ENCODE measurements at places on chromosomes 6 and 20.

DNA sequence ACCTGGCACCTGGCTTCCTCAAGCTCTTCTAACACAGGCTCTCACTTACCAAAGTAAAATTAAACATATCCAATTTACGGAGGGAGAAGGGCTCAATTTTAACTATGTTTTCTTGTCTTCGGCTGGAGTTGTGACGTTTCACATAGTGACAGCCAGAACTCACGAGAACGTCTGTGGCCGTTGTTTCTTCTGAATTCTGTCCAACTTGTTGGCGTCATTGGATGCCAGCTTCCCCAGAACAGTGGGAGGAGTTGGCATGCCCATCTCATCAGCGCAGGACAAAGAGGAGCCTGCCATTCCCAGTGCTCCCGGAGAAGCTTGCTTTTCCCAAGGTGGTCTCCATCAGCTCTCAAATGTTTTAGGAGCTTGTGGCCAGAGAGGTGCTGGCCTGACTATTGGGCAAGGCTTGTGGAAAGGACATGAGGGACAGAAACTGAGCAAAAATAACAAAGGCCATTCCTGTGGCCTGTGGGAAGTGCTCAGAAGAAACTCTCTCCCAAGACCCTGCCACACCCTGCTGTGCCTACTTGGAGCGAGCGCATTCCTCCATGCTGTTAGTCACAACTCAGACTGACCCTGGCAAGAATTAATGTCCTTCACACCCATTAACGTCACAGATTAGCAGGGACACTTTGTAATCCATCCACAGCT, 265.4 kb upstream of the CDH4 start:
- DNase-seq = no peak

- no peak for DNase-seq
These were observed 118.6 kb downstream of the OGFRL1 start for GRCh38 chr6:71406865-71407860.

- DNase-seq = no peak
These were observed 82.5 kb upstream of the PLEKHG1 start for GRCh38 chr6:150517175-150517574.

DNA sequence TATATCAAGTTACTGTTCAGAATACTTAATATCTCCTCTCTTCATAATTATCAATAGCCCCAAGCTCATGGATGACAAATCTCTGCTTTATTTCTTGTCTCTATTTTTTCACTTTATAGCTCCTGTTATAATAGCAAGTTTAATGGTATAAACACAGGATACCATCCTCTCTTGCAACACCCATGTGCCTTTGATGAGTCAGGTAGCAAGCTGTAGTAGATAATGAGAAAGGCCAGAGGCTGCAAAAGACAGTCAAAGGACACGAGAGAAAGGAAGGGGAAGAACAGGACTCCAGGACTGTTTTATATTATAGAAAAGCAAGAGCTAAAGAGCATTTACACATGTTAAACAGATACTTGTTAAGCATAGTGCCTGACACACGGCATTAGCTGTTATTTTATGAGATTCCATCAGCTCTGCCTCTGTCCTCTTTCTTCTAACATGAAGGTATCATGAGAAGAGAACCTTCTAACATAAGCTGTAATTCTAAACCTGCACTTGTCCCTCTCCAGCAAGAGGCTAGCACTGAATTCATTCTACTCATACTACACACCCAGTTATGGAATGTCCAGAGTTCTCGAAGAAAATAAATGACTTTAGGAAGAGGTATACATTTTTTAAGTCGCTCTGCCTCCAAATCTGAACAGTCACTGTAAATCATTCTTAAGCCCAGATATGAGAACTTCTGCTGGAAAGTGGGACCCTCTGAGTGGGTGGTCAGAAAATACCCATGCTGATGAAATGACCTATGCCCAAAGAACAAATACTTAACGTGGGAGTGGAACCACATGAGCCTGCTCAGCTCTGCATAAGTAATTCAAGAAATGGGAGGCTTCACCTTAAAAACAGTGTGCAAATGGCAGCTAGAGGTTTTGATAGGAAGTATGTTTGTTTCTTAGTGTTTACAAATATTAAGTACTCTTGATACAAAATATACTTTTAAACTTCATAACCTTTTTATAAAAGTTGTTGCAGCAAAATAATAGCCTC, 45.0 kb downstream of the NT5E start:
- no peak for DNase-seq

DNA sequence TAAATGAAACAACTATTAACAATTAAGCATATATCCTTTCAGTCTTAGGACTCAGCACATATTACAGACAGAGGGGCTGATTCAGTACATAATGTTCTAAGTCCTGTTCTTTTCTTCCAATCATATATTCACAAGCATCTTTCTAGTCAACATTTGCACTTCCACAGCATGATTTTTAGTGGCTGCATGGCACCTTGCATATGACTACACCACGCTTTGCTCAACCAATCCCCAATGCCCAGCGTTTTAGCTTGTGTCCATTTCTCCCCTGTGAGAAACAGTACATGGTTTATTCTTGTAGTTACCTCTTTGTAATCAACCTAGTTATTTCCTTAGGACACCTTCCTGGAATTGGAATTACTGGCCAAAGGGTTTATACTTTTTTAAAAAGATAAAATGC, 33.2 kb downstream of the AAR2 start:
- no peak for DNase-seq

DNA sequence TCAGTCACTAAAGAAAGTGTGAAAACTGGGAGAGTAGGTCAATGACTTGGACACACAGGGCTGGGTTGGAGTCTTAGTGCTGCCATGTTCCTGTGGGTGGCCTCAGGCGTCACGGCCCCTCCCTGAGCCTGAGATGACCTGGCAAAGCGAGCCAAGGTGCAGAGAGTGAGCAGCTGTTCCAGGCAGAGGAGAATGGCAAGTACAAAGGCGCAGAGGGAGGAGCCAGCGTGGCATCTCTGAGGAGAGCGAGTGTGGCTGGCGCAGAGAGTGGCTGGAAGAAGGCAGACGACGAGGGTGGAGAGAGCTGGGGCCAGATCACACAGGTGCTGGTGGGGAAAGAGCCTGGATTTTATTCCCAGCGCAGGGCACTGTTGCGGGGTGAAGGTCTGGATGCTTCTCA, 20.6 kb upstream of the CHMP4B start:
- DNase-seq = no peak

DNA sequence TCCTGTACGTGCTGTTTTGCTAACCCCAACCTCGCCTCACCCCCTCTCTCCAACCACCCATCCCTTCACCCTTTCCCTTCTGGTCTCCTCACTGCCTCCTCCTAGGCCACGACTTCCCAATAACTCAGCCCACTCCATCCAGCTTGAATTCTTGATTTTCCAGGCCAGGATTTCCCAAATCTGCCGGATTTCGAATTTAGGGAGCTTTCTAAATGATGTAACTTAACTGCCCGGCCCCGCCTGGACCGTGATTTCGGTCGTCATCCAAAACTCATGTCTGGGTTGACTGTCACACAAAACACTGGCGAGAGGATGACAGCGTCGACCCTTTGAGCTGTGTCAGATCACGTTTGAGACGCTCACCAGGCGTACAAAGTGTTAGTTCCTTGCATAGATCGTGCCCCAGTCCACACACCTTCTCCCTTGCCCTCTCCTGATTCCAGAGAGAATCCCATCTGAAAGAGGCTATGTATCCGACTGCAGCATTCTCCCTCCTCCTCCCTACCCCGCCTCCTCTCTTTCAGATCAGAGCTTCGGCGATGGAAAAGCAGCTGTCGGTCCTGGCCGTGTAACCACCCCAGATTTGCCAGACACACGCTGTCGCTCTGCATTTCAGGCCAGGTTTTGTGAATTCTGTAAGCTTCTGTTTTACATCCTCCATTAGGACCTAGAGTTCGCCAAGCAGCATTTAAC, 168.2 kb downstream of the GPX5 start:
- DNase-seq = no peak

DNA sequence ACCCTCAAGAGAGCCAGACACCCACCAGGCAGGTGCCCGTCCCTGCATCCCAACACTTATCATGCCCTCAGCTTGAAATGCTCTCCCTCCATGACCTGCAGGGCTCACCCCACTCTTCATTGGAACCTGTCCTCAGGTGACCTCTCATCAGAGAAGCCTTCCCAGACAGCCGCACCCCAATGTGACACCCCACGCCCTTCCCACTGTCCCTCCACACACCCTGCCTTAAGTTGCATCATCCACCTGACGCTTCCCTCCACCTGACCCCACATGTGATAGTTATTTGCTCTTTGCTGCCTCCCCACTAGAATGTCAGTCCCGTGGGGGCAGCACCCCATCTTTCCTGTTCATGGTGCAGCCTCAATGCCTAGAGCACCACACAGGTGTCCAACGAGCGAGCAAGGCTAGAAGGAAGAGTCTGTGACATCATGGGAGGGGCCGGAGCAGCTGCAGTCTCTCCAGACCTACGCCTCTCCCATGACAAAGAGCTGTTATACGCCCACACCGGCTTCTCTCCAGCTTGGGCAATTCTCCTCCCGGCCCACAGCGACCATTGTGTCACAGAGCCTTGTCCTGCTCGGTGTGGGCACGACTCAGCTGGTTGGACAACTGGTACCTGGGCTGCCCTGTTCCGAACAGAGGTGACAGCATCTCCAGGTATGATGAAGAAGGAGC, 58.2 kb downstream of the NFATC2 start:
- no peak for DNase-seq

DNA sequence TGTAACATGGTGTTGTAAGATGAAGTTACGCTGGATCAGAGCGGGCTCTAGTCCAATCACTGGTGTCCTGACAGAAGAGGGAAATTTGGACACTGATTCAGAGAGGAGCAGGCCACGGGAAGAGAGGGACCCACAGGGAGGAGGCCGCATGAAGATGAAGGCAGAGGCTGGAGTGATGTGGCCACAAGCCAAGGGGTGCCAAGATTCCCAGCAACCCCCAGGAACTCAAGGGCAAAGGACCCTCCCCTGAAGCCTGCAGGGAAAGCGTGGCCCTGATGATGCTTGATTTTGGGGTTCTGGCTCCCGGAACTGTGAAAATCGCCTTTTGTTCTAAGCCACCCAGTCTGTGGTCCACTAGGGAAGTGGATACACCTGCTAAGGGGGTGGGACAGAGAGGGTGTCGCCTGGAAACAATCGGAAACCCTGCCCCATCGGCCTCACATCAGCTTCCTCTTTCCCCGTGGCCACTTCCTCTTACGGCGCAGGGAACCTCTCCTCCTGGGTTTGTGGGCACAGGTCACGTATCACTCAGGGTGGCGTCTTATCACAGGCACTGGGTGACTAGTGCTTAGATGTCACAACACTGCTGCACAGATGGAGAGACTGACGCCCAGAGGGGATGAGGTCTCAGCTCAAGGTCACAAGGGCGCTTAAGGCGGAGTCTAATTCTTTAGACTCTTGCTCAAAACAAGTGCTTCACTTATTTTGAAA, 58.0 kb downstream of the SULF2 start:
- DNase-seq = peak; percentile 40

DNA sequence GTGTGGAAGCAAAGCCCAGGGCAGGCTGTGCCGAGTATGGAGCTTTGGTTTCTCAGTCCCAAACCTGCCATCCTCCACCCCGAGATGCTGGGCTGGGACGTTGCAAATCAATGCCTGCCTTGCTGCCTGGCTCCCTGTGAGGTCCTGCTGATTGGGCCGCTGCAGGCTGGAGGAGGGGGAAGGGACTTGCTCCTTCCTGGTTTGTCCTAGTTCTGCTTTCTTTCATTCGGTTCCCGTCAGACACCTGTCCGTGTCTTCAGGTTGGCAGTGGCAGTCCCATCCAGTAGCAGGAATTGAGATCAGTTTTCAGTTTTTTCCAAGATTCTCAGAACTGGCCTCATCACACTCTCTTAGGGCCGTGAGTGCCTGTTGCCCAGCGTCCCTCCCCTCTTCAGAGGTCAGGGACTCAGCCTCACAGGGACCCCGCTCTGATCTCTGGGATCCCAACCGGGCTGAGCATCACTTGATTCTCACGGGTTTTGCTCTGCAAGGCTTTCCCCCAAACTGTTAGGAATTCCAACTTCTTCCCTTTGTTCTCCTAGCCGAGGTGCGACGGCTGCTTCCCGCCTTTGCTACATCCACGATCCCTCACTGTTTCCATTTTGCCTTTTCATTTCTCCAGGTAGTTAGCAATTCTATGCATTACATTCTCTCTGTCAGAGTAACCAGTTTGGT, 24.2 kb upstream of the TAGAP start:
- DNase-seq = no peak

DNA sequence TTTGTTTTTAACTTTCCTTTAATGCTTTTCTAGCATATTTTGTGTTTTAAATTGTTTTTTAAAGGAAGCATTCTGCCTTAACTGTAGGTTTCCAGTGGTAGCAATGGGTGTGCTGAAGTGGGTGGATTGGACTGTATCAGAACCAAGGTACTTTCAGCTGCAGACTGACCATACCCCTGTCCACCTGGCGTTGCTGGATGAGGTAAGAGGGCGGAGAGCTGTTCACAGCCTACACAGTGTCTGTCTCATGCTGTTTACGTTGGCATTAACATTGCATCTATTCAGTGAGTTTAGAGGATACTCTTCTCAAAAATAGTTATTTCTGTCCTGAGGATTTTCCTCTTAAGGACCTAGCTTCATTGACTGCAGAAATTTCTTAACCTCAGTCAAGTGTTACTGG, 11.9 kb downstream of the NELFCD start:
- DNase-seq = no peak

DNA sequence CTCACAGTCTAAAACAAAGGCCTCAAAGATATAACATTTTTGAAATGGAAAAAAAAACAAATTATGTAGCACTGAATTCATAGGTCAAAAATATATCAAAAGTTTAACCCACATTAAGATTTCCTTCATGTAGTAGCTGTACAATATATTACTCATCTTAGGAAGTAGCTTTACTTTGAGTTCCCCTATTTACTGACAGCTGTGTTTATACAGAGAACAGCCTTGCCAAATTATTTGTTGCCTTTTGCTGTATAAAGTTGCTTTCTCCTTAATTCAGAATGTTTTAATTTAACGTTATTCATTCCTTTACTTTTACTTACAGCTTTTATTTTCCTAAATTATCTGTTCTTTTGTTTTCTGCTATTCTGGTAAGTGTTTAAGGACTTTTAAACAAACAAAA, 181.0 kb downstream of the COL12A1 start:
- DNase-seq = no peak

DNA sequence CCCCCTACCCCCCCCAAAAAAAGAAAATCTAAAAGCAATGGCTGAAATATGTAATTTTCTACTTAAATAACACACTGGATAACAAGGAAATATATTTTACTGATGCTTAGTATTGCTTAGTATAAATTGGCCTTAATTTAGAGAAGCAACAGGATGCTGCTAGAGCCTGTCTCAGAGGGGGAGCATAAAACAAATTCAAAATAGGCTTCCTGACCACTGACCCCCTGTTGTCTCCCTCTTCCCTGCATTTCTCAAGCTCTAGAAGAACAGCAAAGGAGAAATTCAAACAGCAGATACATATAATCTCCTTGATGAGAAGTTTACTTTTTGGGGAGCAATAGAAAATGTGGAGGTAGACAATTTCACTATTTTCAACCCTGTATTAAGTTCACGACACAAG, 631.1 kb upstream of the GJE1 start:
- no peak for DNase-seq
